Ovary (tissue), 10 donors: ENCODE measurements at places on chromosomes 13 and 19. TPM values are rescaled to one million over a fixed set of nuclear protein-coding genes. Genes with fewer than 3 reads are reported as not detected.
A peak's percentile ranks its signal among the peaks of the same experiment; 100 is the strongest.

SRRM5 gene
- 0.12 TPM for total RNA-seq

- H3K27ac ChIP-seq = no peak overlapping the region
- no peak overlapping the region for H3K4me3 ChIP-seq
- DNase-seq = no peak
- H3K27me3 ChIP-seq = no peaks in the 10 kb centered on the region
Measured at GRCh38 chr13:36915896-36916640, 4.0 kb downstream of the SMAD9 start.

DNA sequence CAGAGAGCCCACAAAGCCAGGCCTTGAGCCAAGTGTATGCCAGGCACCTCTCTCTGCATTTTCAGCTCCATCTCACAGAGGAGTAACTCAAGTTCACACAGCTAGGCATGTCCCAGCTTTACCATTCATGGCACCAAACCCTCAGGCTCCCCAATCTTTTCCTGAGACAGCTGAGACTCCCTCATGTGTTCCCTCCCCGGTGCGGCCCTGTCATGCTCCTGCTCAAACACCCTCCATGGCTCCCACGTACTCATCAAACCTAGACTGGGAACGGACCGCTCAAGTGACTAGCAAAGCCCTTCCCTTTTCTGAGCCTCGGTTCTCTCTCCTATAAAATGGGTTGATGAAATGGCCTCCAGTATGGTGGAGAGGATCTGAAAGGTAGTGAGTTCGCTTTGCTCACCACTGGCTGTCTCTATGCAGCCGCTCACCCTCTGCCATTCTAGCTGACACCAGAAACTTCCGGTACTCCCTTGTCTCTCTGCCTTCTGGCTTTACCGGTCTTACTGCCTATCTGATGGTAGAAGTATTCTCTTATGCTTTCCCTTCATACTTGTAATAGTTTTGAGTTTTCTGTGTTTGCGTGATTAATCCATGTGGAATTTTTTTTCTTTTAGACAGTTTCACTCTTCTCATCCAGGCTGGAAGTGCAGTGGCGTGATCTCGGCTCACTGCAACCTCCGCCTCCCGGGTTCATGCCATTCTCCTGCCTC is 7.8 kb upstream of the SLC44A2 start:
- H3K4me3 ChIP-seq = no peak overlapping the region
- no peaks in the 10 kb centered on the region for H3K36me3 ChIP-seq
- DNase-seq = no peak
- no peak overlapping the region for H3K27ac ChIP-seq
- H3K27me3 ChIP-seq = no peaks in the 10 kb centered on the region
- peaks cover 2% of the 10 kb centered on the region for H3K4me1 ChIP-seq

POLR1G gene
- 6.5 TPM for total RNA-seq

GRCh38 chr19:3608079-3608641 is 1.5 kb upstream of the TBXA2R start:
- no peaks in the 10 kb centered on the region for H3K36me3 ChIP-seq
- H3K27me3 ChIP-seq = no peaks in the 10 kb centered on the region
- H3K4me3 ChIP-seq = no peak overlapping the region
- H3K4me1 ChIP-seq = peaks cover 9% of the 10 kb centered on the region
- H3K27ac ChIP-seq = peak overlapping the region; percentile 21

DNA sequence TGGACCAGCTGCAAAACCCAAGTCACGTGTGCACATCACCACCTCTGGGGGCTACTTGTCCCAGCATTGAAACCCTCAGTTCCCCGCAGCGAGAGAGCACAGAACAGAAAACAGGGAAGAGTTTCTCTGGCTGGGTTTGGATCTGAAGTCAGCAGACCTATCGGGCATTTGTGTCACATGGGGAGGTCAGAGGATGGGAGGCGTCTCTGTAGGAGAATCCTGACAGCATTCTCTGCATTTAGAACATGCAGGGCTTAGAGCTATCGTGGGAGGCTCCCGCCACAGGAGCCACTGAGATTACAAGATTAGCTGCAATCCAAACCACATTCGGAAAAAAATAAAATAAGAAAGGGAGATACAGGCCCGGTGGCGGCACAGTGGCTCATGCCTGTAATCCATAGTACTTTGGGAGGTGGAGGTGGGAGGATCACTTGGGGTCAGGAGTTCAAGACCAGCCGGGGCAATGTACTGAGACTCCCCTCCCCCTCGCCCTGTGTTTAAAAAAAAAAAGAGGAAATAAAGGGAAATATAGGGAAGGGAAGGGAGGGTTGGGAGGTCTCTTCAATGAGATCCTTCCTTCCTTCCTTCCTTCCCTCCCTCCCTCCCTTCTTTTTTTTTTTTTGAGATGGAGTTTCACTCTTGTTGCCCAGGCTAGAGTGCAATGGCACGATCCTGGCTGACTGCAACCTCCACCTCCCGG is 2.9 kb upstream of the TLE6 start:
- DNase-seq = peak; percentile 26
- peaks cover 10% of the 10 kb centered on the region for H3K4me1 ChIP-seq
- H3K36me3 ChIP-seq = no peaks in the 10 kb centered on the region
- H3K27ac ChIP-seq = no peak overlapping the region
- no peaks in the 10 kb centered on the region for H3K27me3 ChIP-seq
- no peak overlapping the region for H3K4me3 ChIP-seq

OR10H1 gene
- total RNA-seq = not detected

DNA sequence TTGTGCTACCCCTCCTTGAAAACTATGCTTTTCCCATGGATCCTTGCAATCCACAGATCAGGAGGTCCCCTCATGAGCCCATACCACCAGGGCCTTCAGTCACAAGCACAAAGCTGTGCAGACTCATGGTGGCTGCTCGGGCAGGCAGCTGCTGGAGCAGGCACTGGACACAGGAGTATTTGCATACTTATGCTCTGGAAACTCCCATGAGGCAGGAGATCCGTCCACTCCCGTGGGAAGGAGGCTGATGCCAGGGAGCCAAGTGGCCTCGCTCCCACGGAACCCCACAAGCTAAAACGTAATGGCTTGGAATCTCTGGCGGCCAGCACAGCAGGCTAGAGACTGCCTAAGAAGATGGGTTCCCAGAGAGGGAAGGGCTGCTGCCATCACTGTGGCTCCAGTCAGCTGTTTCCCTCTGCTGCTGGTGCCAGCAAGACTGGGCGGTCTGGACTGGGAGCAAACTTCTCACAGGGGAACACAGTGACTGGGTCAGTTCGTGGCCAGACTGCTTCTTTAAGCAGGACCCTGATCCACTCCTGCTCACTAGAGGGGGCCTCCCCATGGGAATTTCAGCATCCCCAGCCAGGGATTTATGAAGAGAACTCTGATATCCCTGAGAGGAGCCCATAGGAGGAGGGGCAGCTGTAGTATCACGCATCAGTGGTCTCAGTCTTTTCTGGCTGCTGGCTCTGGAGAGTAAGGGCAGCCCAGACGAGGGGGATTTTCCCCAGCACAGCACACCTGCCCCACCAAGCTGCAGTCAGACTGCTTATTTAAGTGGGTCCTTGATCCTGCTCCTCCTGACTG is 370.3 kb upstream of the ATXN8OS start:
- H3K4me1 ChIP-seq = no peaks in the 10 kb centered on the region
- no peaks in the 10 kb centered on the region for H3K27me3 ChIP-seq
- H3K36me3 ChIP-seq = no peaks in the 10 kb centered on the region
- H3K4me3 ChIP-seq = no peak overlapping the region
